ENCODE measurements at places on chromosomes 5 and 9.

GRCh38 chr9:89328064-89328463 lies 9.8 kb downstream of the SECISBP2 start:
- no peak for DNase-seq

- no peak for DNase-seq
These were observed 61.1 kb downstream of the TMOD1 start for GRCh38 chr9:97562542-97562941.

DNA sequence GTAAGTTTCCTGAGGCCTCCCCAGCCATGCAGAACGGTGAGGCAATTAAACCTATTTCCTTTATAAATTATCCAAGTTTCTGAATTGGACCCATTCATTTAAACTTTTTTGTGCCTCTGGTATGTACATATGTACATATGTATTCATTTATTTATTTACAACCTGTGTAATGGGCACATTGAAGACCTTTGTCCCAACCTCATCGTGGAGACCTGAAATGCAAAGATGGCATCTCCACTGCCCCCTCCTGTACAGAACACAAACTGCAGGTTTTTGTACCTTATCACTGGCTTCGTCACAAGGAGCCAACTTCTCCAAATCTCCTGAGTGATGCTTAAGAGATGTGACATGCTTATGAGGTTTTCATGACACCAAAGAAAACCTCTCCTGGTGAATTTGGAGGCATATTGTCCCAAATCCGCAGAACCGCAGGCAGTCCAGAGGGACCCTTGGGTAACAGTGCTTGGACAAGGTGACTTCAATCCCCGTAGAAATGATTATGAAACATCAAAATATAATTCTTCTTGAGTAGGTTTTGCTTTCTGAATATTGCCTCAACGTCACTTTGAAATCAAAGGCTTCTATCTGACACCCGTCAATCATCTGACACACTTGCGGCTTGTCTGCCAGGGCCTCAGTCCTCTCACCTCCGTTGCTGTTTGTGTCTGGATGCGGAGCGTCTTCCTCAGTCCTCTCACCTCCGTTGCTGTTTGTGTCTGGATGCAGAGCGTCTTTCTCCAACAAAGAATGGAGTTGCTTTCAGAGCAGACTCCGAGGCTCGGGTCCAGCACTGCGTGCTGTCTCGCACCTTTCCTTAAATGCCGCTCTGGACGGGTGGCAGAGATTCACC lies 135.0 kb upstream of the IRX4 start:
- peak; percentile 50 for DNase-seq

- DNase-seq: no peak
These were observed 100.3 kb upstream of the SPOCK1 start for GRCh38 chr5:137599457-137599856.

All from stimulated activated CD4-positive, alpha-beta T cell treated with anti-CD3 and anti-CD28 coated beads, Interleukin-15, amount 100 ng/mL, for 24 hours (primary cell).